ENCODE measurements at places on chromosomes 11 and 22. TPM values are rescaled to one million over a fixed set of nuclear protein-coding genes. Genes with fewer than 3 reads are reported as not detected.

Gene ZC3H12C
- total RNA-seq = 10.1 TPM

Gene ANO1
- 1.3 TPM for total RNA-seq

Gene C1QTNF4
- not detected for total RNA-seq

Gene ABCC8
- total RNA-seq = 2.3 TPM

Gene LRRC32
- total RNA-seq = 0.14 TPM

Gene MRPL21
- total RNA-seq = 138 TPM

Gene MISFA
- 2.2 TPM for total RNA-seq

Gene VWA5A
- total RNA-seq = 0.34 TPM
